ENCODE measurements at places on chromosomes 1 and 21. TPM values are rescaled to one million over a fixed set of nuclear protein-coding genes. Genes with fewer than 3 reads are reported as not detected.

The PSRC1 gene
- 50.4 TPM for total RNA-seq

The HEYL gene
- total RNA-seq, result not detected

The NR1I3 gene
- not detected for total RNA-seq

The S100A2 gene
- 10.8 TPM for total RNA-seq

The TMEM52 gene
- 1.3 TPM for total RNA-seq

The OXCT2 gene
- total RNA-seq, result 1.5 TPM

The PPIAL4G gene
- not detected for total RNA-seq

The SNX7 gene
- total RNA-seq, result 18.4 TPM

The LPAR3 gene
- total RNA-seq, result 3.0 TPM

The MYOM3 gene
- total RNA-seq, result not detected

The LCE3B gene
- not detected for total RNA-seq

The KCNH1 gene
- total RNA-seq, result not detected

The TAF13 gene
- total RNA-seq, result 32.3 TPM

The SPRR2B gene
- not detected for total RNA-seq

The ERO1B gene
- total RNA-seq, result 1.5 TPM

The BRINP2 gene
- total RNA-seq, result not detected

The UBXN10 gene
- total RNA-seq, result under 0.01 TPM

The SPATA1 gene
- not detected for total RNA-seq

The CLDN14 gene
- total RNA-seq, result not detected

The CR1 gene
- not detected for total RNA-seq

The KCNK1 gene
- 1.8 TPM for total RNA-seq

The POU3F1 gene
- total RNA-seq, result not detected

The PRKAA2 gene
- total RNA-seq, result 1.2 TPM

All from bronchus fibroblast of lung (primary cell).